A549 treated with ZK216348 at 1 μM for 4 hours (cell line): ENCODE measurements at places on chromosomes 13 and 19. TPM values are rescaled to one million over a fixed set of nuclear protein-coding genes. Genes with fewer than 3 reads are reported as not detected.

Gene ANKRD27
- 31.1 to 50.8 TPM (median 40.9 TPM) in 5 replicates for total RNA-seq

Gene FFAR1
- total RNA-seq = not detected in 5 replicates

Gene SYT3
- total RNA-seq = 0.39 to 0.93 TPM (median 0.66 TPM) in 5 replicates

Gene RGCC
- 3.2 to 5.5 TPM (median 4.0 TPM) in 5 replicates for total RNA-seq

Gene CXCL17
- 0.39 TPM in 1 of 5 replicates, not detected in the others for total RNA-seq

Gene DHDH
- 1.0 to 2.3 TPM (median 1.9 TPM) in 5 replicates for total RNA-seq

Gene MAMSTR
- 0.14 to 0.67 TPM (median 0.41 TPM) in 5 replicates for total RNA-seq

Gene KASH5
- total RNA-seq = not detected in 5 replicates

Gene DGKH
- total RNA-seq = 2.9 to 6.6 TPM (median 5.0 TPM) in 5 replicates

Gene HIPK4
- 0.20 to 0.42 TPM (median 0.32 TPM) in 5 replicates for total RNA-seq

Gene ZNF573
- 1.2 to 3.3 TPM (median 2.3 TPM) in 5 replicates for total RNA-seq

Gene MCEMP1
- total RNA-seq = not detected in 5 replicates

Gene ADAT3
- total RNA-seq = 1.4 to 7.2 TPM (median 5.7 TPM) in 5 replicates

Gene RYR1
- total RNA-seq = 3.0 to 7.3 TPM (median 5.6 TPM) in 5 replicates

Gene KIR3DL1
- not detected in 5 replicates for total RNA-seq

Gene ZNF836
- total RNA-seq = 0.33 to 0.95 TPM (median 0.52 TPM) in 5 replicates

Gene TRPC4
- total RNA-seq = not detected in 5 replicates

Gene FBXO17
- 60.0 to 90.4 TPM (median 86.0 TPM) in 5 replicates for total RNA-seq

Gene PPAN
- total RNA-seq = 37.1 to 62.5 TPM (median 51.9 TPM) in 5 replicates

Gene NHLRC3
- total RNA-seq = 4.1 to 6.6 TPM (median 5.1 TPM) in 5 replicates

Gene SELENOV
- not detected in 5 replicates for total RNA-seq

Gene PTGER1
- total RNA-seq = 0.16 TPM in 1 of 5 replicates, not detected in the others

Gene MYH14
- total RNA-seq = 4.0 to 7.5 TPM (median 6.7 TPM) in 5 replicates

Gene RNASEH2A
- total RNA-seq = 26.4 to 47.1 TPM (median 46.2 TPM) in 5 replicates

Gene DACH1
- total RNA-seq = not detected in 5 replicates

Gene RASGRP4
- total RNA-seq = 0.06 to 0.45 TPM in 2 of 5 replicates, not detected in the others

Gene DNAAF3
- total RNA-seq = 3.1 to 6.7 TPM (median 5.6 TPM) in 5 replicates
